ENCODE measurements at places on chromosomes 4 and X.

DNA sequence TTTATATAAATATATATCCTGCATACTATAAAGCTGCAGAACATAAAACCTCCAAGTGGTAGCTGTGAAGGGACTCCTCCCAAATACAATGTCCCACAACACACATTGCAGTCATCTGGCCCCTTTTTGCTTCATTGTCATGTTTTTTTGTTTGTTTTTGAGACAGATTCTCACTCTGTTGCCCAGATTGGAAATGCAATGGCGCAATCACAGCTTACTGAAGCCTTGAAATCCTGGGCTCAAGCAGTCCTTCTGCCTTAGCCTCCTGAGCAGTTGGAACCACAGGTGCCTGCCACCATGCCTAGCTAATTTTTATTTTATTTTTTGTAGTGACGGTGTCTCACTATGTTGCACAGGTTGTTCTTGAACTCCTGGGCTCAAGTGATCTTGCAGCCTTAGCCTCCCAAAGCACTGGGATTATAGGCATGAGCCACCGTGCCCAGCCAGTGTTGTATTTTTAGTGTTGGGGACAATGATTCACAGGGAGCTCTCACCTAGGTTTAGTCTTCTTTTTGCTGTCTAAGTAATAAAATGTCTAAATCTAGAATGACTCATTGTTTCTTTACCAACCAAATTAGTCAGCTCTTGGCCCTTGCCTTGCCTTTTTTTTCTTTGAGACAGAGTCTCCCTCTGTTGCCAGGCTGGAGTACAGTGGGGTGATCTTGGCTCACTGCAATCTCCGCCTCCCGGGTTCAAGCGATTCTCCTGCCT lies 24.0 kb upstream of the XIAP start:
- no peak for DNase-seq

GRCh38 chr4:153276971-153277370 lies 67.5 kb upstream of the MND1 start:
- DNase-seq, result peak; percentile 65

GRCh38 chr4:54843106-54843505 lies 185.3 kb downstream of the KIT start:
- DNase-seq, result no peak

DNA sequence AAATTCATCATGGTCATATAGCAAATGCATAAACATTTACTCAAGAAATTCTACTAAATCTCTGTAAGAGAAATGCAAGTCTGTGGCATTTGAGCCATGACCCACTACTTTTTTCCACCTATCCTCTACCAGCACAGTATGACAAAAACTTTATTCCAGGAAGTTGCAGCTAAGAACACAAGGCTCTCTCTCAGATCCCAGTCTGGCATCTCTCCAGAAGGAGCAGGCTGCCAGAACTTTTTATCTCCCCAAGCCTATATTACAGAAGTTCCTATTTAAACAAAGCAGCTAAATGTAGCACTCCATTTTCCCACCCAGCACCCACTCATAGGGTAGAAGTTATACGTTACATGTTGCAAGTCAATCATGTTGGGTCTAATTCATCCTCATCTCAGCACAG lies 49.3 kb upstream of the EPGN start:
- DNase-seq, result no peak

DNA sequence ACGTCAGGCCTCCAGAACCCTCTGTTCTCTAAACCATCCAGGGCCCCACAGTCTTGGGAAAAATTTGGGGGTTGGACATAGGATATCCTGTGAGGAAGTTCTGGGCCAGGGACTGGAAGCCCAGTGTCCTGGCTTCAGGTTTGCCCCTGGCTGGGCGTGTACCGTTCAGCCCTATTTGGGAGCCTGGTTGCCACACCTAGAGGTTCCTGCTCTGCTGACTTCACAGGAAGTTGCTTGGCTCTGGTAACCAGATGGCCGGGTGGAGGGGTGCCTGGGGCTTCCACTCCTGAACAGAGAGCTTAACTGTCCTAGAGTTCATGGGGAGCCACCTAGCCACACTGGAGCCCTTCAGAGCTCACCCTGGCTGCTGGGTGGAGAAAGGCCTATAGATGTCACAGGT lies 1.1 kb downstream of the TAFAZZIN start:
- DNase-seq, result no peak

DNA sequence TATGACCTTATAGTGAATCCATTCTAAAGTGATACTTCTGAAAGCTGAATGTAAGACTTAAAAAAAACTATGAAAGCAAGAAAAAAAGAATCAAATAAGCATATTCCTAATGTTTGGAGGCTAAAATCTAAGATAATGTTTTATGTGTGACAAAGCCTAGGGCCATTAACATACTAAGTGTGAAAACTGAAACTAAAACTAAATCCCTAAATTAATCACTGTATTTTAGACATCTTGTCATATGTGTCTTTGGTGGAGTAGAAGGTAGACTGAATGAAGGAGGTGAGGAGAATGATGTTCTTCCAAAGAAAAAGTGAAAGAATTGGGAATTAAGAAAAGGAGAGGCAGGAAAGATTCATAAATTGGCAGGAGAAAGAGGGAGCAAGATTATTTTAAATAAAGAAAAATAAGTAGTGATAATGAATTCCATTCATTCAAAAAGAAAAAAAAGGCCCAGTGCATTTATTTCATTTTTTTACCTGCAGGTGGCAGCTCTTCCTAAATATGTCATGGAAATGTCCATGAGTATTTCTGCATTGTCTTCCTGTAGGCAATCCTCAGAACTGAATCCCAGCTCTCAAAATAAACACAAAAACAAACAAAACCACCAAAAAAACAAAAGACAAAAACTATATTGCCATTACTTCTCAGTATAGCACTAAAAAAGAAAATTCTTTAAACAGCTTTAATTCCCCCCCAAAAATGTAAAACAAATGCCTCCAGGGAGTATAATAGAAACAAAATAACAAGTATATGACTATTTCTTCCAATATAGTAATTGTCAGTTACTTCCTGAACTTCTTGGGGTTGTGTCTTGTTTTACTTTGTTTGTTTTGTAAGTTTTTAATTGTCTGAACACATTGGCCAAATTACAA lies 17.0 kb upstream of the AP1AR start:
- DNase-seq, result no peak

- no peak for DNase-seq
Measured at GRCh38 chr4:1536579-1537409, 130.6 kb upstream of the NKX1-1 start.

Data from breast epithelium (tissue), 4 donors.